ENCODE measurements at places on chromosomes 3 and 15.

DNA sequence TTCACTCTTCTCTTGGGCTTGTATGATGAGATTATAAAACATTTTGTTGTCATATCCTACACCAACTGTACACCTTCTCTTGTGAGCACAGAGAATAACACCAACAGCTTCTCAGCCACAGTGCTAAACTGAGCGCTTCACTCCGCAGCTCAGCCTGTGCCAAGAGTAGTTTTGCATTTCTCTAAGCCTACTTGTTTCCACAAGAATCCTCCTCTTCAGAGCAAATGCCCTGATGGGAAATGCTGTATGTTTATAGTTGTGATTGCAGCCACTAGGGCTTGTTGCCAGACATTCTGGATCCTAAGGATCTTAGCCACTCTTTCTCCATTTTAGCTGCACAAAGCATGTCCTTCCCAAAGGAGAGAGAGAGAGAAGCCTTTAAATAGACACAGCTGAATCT is 138.8 kb upstream of the PLXND1 start:
- DNase-seq = no peak

GRCh38 chr15:43483297-43484128 is 9.4 kb downstream of the TP53BP1 start:
- peak; percentile 17 for DNase-seq

- no peak for DNase-seq
Observed at GRCh38 chr3:176167272-176167671, 1030.0 kb downstream of the TBL1XR1 start.

DNA sequence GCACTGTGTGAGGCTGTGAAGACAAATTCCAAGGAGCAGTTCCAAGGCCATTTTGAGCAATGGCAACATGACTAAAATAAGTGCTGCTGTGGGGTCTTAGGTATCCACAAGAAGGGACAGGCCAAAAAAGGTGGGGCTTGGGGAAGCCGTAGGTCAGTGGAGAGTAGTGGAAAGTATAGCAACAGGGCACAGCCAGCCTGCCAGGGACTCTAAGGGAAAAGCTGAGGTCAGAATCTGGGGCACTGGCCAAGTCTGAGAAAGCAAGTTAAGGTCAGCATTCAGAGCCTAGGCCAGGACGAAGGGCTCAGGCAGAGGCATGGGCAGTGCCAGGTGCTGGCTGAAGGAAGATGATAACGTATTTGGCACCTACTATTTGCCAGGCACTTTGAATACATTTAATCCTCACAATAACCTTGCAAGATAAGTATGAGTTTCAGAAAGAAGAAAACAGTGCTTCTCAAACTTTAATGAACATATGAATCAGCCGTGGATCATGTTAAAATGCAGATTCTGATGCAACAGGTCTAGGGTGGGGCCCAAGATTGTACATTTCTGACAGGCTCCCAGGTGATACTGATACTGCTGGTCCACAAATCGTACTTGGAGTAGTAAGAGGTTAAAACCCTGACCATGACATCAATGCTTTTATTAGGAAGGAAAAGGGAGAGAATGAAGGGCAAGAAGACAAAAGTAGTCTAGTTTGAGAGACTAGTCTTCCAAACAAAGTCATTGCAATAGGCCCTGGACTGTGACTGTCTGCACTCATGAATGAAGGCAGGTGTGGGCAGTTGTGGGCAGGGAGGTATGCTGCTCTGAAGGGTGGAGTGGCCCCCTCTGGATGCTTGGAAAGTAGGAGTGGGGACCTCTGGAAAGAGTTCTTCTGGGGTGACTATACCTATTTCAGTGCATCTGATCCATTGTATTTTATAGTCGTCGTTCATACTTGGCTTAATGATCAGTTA is 106.3 kb upstream of the ANKRD28 start:
- DNase-seq = no peak

DNA sequence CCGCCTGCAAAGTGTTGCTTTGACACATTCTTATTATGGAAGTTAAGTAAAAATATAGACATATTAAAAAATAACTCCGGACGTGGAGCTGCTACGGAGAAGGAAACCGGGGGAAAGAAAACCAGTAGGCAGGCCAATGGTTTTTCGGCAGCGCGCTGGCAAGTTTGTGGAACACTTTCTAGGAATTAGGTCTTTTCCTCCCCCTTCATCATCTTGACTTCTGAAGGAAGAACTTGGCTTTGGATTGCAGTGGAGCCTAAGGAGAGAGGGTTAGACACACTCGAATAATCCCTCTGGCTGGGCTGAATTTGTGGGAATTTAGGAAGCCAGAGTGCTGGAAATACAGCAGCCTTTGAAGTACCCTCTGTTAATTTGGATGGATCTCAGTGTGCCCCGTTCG is 317 bp downstream of the ROBO2 start:
- no peak for DNase-seq

DNA sequence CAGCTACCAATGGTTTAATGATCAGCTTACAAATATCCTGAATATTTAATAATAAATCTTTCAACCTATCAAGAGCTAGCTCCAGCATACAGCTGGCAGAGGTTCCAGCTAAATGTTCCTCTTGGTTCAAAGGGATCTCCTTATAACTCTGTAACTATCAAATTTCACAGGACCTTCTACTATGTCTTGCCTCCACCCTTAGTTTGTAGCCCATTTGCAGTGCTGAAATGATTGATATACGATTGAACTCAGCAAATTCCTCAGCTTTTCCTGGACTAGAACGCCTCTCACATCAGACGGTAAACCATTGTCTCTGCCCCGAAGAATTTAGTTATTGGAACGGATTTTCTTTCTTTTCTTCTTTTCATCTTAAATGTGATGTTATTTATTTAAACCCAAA is 41.5 kb downstream of the CD200R1L start:
- DNase-seq = no peak

DNA sequence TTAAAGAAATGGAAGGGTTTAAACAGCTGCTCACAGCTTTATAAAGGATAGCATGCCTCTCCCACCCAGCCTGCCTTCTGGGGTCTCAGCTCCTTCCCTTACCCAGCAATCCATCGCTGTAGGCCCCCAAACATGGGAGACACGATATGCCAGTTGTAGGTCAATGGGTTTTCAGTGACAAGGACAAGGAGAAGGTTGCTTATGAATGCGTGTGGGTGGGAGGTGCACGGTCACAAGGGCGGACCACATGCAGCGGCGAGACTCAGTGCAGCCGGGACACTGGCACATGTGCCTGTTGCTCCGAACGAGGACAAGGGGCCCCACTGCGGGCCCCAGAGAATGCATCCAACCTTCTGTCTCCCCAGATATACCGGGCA is 67.0 kb downstream of the MGLL start:
- DNase-seq = no peak

GRCh38 chr15:65222891-65223290 is 11.6 kb upstream of the CILP start:
- no peak for DNase-seq

DNA sequence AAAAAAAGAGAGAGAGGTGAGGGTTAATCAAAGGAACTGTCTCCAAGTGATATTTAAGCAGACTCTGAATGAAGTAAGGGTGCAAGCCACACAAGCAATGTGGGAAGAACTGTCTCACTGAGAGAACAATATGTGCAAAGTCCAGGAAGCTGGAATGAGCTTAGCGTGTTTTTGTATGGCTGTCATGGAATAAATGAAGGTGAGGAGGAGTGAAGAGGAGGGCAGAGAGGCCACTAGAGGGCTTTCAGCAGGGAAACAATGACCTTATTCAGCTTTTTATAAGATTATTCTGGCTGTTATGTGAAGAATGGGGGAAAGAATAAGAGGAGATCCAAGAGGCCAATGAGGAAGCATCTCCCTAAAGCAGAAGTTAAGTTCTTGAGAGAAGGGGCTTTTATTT is 86.9 kb upstream of the COL8A1 start:
- no peak for DNase-seq

- no peak for DNase-seq
Observed at GRCh38 chr3:38368238-38368637, 21.7 kb downstream of the XYLB start.

DNA sequence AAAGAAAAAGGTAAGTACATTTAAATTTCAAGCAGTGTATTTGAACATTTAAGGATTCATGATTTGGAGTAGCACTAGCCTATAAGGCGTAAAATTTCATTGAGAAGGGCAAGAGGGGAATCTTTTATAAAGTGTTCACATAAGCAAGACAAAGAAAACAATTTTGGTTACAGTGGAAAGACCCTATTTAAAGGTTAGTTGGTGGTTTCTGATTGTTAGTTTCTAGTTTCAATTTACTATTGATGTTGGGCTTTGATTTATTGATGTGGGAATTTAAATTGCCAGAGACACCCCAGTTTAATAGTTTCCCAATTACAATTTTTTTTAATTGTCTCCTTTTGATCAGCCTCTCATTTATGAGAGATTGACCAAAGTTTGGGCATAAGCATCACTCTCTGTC is 19.5 kb downstream of the ROBO2 start:
- DNase-seq = no peak

GRCh38 chr3:154161806-154162205 is 40.6 kb downstream of the ARHGEF26 start:
- DNase-seq = no peak

DNA sequence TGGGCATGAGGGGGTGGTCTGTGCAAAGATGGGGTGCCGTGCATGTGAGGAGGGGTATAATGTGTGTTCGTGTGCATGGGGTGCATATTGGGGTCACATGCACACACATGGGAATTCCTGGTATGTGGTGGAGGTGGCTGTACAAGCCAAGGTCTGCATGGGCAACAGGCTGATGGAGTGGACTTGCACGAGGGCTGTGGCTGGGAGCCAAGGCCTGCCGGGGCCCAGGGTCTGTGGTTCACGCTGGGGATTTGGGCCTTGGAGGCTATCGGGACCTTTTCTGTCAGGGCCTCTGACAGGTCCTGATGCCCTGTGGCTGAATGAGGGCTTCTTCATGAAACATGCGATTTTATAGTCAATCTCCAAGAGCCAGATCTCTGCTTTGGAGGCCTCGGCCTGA is 9.8 kb upstream of the PLXND1 start:
- no peak for DNase-seq

Data from Caki2 (cell line).